Stimulated activated CD8-positive, alpha-beta memory T cell treated with anti-CD3 and anti-CD28 coated beads, Interleukin-2, amount 100 ng/mL, for 1 hour (primary cell): ENCODE measurements at places on chromosomes 4 and X.

DNA sequence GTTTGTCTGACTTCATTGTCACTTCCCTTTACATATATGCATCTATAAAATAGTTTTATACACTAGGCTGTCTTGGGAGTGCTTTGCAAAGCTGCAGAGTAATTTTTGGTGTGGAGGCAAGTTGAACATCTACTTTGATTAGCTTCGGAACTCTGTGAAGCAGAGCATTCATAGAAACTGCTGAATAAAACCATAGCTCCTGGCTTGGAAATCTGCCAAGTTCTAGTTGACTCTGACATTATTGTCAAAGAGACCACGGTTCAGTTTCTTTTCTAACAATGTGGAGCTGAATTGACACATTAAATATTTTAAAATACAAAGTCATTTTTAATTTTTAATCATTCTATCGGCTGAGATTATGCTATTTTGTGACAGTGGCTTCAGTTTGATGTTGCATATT lies 335.0 kb downstream of the BMPR1B start:
- no peak for DNase-seq

- no peak for DNase-seq
Measured at GRCh38 chr4:5919044-5919443, 26.2 kb upstream of the CRMP1 start.

- DNase-seq = no peak
Measured at GRCh38 chr4:142690406-142691163, 155.5 kb downstream of the INPP4B start.

DNA sequence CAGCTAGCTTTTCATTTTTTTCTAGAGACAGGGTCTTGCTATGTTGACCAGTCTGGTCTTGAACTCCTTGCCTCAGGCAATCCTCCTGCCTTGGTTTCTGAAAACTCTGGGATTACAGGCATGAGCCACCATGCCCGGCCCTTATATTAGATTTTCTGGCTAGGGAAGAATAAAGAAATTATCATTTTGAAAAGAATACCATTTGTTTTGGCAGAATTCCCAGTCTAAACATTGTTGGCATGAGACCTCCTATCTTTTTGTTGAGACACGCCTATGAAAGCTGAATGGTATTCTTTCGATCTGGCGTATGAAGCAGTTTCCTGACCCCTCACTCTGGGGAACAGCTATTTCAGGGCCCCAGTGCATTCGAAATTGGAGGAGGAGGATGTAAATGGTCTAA lies 107.0 kb downstream of the REPS2 start:
- DNase-seq = no peak

GRCh38 chr4:11949355-11949754 lies 520.7 kb upstream of the HS3ST1 start:
- DNase-seq = no peak

DNA sequence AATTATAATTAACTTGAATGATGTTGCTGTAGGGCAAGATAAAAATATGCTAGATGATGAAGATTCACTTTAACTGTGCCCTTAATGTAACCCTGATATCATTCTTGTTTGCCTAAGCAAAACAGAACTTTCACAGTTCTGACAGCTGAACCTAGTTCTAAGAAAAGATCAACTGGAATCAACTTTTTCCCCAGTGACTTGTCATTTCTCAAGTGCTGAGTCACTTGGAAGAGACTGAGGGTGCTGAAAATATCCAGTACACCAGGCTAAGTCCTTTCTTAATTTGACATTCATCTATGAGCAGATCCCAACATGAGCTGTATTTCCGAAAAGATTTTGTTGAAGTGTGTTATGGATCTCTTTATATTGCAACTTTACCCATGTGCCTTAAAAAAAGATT lies 140.4 kb downstream of the MID1IP1 start:
- DNase-seq = no peak

GRCh38 chr4:86611757-86612156 lies 17.6 kb downstream of the PTPN13 start:
- no peak for DNase-seq

DNA sequence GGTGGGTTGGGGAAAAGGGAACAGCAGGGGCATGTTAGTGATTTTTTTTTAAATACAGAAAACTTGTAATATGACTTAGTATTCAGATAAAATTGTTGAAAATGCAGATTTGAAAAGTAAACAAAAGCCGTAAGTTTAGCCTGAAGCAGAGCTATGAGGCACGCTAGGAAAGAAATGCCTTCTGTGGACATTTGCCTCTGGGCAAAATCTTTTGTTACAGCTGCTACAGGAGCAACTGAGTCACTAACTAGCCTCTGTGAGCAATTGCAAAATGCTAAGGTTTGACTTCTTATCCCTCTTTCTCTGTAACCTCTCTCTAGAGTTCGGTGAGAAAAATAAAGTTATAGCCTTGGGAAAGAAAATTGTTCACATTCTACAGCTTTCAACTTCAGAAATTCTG lies 350.0 kb downstream of the SLC7A11 start:
- no peak for DNase-seq

- DNase-seq = no peak
Measured at GRCh38 chr4:87399148-87399547, 8.2 kb upstream of the HSD17B11 start.
